Bone marrow (tissue), 2 donors: ENCODE measurements at places on chromosomes 1 and 21.

- no peak for DNase-seq
Measured at GRCh38 chr1:11507309-11507708, 28.4 kb downstream of the DISP3 start.

GRCh38 chr1:86788300-86789206 is 84.2 kb downstream of the SH3GLB1 start:
- no peak for DNase-seq

DNA sequence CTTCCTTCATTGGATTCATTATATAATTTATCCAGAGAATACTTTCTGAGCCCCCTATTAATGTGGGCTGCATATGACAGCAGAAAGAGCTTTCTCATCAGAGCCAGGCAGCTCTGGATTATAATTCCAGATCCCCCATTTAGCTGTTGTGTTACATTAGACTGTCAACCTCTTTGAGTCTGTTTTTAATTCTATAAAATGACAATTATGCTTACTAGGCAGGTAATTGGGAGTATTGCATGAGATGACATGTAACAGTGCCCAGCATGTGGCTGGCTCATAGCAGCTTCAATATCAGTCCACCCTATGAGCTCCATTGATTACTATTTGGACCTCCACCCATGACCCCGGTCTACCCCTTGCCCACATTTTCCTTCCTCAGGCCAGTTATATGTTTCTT is 49.6 kb downstream of the ABCA4 start:
- no peak for DNase-seq

DNA sequence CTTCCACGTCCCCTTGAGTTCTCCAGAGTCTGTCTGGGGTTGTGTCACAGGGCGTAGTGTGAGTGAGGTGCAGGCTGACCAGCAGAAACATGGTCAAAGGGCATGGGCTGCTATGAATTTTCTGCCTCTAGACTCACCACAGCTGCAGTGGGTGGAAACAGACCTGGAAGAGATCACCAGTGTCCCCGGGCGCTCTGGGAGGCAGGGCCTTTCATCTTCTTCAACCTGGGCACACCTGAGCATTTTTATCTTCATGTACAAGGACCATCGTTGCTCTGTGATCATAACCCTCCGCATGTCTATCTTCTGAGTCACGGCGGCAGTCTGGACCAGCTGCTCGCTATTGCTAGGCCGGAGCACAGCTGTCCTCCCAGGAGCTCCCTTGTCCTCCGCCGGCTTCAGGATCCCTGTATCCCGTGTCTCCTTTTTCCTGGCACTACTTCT is 29.6 kb downstream of the DEGS1 start:
- DNase-seq = no peak

- DNase-seq = no peak
Measured at GRCh38 chr1:110201157-110201825, 8.8 kb upstream of the KCNC4 start.
